Kidney (tissue), 22 donors: ENCODE measurements at places on chromosomes 5 and 9. TPM values are rescaled to one million over a fixed set of nuclear protein-coding genes. Genes with fewer than 3 reads are reported as not detected.

DNA sequence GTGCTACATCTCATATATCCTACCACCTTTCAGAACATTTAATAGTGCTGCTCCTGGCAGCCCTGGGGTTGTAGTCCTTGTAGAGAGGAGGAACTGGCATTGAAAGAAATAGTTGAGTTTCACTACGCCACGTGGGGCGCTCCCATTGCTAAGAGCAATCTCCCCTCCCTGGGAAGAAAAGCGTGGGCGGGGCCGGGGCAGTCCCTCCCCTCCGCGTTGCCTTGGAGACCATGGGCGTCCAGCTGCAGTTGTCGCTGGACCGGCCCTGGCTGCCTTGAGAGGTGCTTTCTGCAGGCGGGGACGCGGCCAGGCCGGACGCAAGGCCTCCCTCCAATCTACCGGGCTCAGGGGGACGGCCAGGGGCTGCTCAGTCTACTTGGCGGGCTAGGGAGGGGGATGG lies 368 bp upstream of the CCDC180 start:
- peak; percentile 95 for DNase-seq

GRCh38 chr5:78355561-78355960 lies 4.9 kb upstream of the SCAMP1 start:
- no peak for DNase-seq

GRCh38 chr5:91140657-91141056 lies 242.5 kb downstream of the ARRDC3 start:
- no peak for DNase-seq

GRCh38 chr9:134896834-134897583 lies 16.4 kb downstream of the FCN2 start:
- DNase-seq, result no peak

The SPATA31A3 gene
- total RNA-seq, result not detected

DNA sequence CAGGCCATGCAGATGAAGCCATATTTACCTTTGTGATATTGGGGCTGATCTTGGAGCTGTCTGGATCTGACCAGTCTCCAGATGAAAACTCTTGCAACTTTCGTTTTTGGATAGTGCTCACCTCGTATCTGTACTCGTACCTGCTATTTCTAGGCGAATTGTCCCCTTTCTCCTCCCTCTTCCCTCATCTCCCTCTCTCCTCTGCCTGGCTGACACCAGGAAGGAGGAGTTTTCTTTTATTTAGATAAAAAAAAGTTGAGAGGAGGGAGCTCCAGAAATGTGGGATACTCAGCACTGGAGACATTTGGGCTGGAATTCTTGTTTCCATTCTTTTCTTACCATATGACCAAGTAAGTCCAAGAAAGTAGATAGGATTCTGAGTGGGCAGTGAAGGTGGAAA lies 54.6 kb upstream of the ABL1 start:
- no peak for DNase-seq

- no peak for DNase-seq
These were observed 53.9 kb upstream of the KCNN2 start for GRCh38 chr5:114308017-114308416.
